ENCODE measurements at places on chromosomes 3 and 15.

DNA sequence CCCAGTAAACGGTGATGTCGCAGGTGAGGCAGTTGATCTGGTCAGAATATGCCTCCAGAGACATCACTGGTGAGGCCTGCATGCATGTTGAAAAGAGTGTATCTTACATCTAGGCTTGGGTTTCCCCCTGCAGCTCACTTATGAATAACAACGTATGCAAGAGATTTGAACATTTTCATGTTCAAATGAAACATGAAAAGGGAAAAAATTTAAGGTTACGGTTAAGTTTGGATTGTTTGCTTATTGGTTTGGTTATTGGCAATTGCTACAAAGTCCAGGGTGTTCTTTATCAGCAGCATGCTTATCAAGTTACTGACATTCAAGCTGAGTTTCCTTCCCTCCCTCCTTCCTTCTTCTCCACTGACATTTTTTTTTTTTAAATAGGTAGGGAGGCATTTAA lies 123.2 kb downstream of the IGF1R start:
- DNase-seq, result no peak

GRCh38 chr15:56411122-56411749 lies 46.0 kb downstream of the TEX9 start:
- DNase-seq, result no peak

DNA sequence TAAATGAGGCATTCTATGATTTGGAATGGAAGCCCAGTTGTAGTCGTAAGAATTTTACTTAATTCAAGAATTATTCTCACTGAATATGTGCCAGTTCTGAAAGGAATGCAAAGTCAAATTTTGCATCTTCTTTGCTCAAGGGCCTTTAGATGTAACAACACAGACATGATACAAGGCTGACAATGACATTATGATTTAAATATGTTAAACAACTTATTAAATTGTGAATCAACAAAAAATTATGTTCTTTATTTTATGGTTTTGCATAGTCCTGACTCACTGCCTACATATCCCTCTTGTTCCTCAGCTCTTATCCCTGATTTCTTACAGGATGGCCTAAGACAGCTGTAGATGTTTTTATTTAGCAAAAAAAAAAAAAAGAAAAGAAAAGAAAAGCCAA lies 170.9 kb upstream of the NR2E3 start:
- DNase-seq, result no peak

- no peak for DNase-seq
These were observed 111.8 kb upstream of the LYSMD4 start for GRCh38 chr15:99845009-99845408.

- no peak for DNase-seq
These were observed 20.0 kb downstream of the EFCC1 start for GRCh38 chr3:129021140-129021551.

GRCh38 chr15:31439328-31439727 lies 112.7 kb downstream of the KLF13 start:
- DNase-seq, result no peak

- no peak for DNase-seq
These were observed 32.2 kb upstream of the FMN1 start for GRCh38 chr15:33226559-33227181.

DNA sequence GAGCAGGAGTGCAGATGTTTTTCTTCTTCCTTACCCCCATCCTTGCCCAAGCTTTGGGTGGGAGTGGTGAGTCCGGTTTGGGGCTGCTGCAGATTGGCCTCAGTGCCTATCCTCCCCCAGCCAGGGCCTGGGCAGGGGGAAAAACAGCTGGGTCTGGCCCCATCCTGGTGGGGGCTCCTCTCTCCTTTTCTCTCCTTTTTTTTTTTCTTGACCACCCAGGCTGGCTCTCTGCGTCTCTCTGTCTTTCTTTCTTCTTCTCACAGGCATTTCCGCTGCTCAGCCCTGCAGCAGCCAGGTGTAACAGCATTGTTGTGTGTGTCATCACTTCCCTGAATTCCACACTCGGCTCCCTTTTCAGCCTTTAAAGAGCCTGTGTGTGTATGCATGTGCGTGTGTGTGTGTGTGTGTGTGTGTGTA lies 2.0 kb downstream of the FOXL2NB start:
- DNase-seq, result no peak

DNA sequence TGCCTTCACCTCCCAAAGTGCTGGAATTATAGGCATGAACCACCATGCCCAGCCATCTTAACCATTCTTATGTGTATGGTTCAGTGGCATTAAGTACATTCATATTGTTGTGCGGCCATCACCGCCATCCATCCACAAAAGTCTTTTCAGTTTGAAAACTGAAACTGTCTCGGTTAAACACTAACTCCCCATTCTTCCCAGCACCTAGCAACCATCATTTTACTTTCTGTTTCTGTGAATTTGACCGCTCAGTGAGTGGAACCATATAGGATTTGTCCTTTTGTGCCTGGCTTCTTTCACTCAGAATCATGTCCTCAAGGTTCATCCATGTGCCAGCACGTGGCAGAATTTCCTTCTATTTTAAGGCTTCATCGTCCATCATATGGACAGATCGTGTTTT lies 5.8 kb downstream of the MCM2 start:
- DNase-seq, result no peak

GRCh38 chr15:66766282-66767230 lies 64.5 kb downstream of the SMAD6 start:
- no peak for DNase-seq

DNA sequence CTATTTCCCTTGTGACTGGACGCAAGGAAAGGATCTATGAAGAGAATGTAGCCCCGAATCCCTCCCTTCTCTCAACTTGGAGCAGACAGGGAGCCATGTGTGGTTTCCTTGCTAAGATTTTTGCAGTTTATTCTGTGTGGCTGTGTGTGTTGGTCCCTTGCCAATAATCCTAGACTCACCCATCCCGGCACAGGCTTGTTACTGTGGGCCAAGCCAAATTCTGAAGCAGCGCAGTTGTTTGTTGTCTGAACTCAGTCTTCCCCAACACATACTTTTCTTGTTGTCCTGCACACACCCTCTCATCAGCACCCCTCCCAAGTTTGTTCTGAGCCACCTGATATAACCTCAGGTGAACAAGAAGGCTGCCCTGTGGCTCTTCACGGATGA lies 193.3 kb upstream of the CTDSPL start:
- DNase-seq, result no peak

DNA sequence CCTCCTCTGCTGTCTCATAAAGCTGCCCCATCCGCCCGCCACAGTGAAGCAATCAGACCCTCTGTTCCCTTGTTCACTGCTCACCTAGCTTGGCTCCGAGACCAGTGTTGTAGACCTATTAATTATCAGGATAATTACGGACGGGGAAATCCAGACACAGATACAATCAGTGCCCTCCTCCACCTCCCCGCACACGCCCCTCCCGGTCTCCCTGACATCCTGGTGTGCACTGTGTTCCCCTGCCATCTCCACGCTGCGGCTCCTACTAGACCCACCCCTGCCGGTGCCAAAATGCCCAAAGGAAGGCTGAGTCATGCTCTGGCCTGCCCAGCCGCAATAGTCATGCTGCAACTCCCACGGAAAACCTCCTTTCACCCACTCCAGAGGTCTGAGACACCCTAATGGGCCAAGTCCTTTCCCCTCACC lies 277.3 kb upstream of the TLE3 start:
- DNase-seq, result peak; percentile 26

- no peak for DNase-seq
These were observed 125.0 kb upstream of the LIPC start for GRCh38 chr15:58306591-58307312.

- no peak for DNase-seq
These were observed 212.7 kb upstream of the PPP2R3A start for GRCh38 chr3:135752851-135753250.

- no peak for DNase-seq
These were observed 9.0 kb downstream of the IGDCC4 start for GRCh38 chr15:65413760-65414144.

DNA sequence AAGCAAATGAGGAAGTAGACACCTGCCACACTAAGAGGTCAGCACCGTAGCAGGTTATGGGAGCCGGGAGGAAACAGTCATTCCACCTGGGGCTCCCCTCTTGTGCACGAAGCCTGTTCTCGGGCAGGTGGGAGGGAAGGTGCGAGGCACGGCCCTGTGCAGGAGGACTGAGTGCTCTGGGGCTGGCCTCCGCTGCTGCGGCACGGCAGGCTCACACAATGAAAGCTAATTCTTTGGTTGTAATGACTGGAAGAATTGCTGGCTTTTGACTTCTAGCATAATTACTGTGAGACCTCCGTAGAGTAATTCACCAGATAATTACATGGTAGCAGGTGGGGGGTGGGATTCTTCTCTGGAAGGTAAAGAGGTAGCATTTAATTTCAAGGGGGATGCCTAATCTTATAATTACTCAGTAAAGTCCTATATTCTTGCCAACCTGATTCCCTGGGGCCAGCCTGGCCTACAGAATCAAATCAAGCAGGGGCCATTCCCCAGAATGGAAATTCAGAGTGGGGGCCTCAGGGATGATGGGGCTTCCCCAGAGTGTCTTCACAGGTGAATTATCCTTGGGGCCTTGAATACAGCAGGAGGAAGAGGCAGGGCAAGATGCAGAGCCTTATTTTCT lies 129.1 kb downstream of the TPRA1 start:
- no peak for DNase-seq

GRCh38 chr3:108448593-108448992 lies 61.8 kb downstream of the MYH15 start:
- no peak for DNase-seq

DNA sequence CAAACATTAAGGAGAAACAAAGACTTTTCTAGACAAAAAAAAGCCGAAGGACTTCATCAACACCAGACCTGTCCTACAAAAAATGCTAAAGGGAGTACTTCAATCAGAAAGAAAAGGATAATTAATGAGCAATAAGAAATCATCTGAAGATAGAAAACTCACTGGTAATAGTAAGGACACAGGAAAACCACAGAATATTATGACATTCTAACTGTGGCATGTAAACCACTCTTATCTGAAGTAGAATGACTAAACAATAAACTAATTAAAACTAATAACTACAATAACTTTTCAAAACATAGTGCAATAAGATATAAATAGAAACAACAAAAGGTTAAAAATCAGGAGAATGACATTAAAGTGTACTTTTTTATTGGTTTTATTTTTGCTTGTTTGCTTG lies 584.5 kb upstream of the CCDC54 start:
- DNase-seq, result no peak

- no peak for DNase-seq
These were observed 23.3 kb downstream of the CFAP100 start for GRCh38 chr3:126417981-126418530.

- DNase-seq, result no peak
These were observed 42.7 kb upstream of the CBLB start for GRCh38 chr3:105911496-105911895.

Data from HS-27A (cell line).